ENCODE measurements at places on chromosomes 6 and 20. TPM values are rescaled to one million over a fixed set of nuclear protein-coding genes. Genes with fewer than 3 reads are reported as not detected.

MPIG6B gene
- total RNA-seq = not detected

PAK1IP1 gene
- total RNA-seq = 9.7 TPM

SOX18 gene
- total RNA-seq = 43.9 TPM

CD93 gene
- 429 TPM for total RNA-seq

RAB32 gene
- total RNA-seq = 70.1 TPM
